ENCODE measurements at places on chromosomes 1 and 21. TPM values are rescaled to one million over a fixed set of nuclear protein-coding genes. Genes with fewer than 3 reads are reported as not detected.

DNA sequence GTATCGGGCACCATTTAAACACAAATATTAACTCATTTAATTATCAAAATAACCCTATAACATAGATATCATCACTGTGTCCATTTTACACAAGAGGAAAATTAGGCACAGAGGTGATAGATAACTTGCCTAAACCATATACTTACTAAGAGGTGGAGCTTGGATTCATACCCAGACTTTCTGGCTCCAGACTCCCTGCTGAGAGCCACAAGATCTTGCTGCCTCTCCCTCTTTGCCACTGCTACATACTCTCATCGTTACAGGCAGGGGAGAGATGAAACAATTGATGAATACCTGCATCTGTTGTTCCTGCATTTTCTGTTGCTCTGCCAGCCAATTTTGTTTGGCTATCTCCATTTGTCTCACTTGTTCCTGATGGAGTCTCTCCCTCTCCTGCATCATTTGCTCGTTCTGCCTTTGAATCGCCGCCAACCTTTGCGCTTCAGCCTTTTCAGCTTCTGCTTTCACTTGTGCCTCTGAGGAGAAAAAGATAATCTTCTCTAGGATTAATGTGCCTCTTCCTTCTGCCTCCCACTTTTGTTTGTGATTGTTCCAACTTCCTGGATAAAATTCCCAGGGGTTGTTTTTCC, 10.6 kb downstream of the GBP5 start:
- H3K4me1 ChIP-seq, result peaks cover 4% of the 10 kb centered on the region
- no peak overlapping the region for H3K27ac ChIP-seq
- H3K4me3 ChIP-seq, result peak overlapping the region; percentile 31
- no peaks in the 10 kb centered on the region for H3K36me3 ChIP-seq
- no peaks in the 10 kb centered on the region for H3K27me3 ChIP-seq

GRCh38 chr1:206715552-206716158, 30.9 kb downstream of the MAPKAPK2 start:
- DNase-seq, result no peak
- H3K4me3 ChIP-seq, result no peak overlapping the region
- no peaks in the 10 kb centered on the region for H3K36me3 ChIP-seq

DNA sequence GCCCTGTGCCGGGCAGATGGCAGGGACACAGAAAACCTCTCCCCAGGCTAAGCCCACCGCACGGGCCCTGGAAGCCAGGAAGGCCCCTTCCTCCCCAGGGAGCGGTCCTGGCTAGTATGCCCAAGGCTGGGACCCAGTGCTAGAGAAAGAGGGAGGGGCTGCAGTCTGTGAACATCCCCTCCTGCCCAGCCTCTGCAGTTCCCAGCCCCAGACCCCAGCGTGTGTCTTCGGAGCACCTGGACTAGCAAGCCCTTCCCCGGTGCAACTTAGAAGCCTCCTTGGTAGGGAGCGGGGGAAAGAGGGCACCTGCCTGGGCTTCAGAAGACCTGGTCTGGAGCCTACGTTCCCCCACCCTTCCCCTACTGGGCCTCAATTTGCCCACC, 2.1 kb downstream of the PLEKHG5 start:
- H3K4me3 ChIP-seq, result no peak overlapping the region
- no peak for DNase-seq
- peaks cover 25% of the 10 kb centered on the region for H3K4me1 ChIP-seq
- no peaks in the 10 kb centered on the region for H3K36me3 ChIP-seq

DNA sequence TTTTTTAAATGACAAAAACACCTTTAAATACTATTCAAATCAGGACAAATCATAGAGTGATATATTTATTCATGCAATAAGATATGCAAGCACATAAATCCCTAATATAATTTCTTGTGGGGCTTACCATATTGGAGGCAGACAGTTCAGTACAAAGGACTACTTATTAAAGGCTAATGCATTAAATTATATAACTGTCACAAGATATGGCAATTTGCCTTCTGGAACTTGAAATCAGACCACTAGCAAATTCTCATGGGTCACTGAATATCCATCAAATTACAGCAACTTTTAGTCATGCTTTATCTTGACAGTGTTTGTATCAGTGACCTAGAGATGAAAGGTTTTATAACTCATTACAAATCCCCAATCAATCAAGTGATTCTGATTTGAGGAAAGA, 54.1 kb upstream of the NCAM2 start:
- no peaks in the 10 kb centered on the region for H3K4me1 ChIP-seq
- no peaks in the 10 kb centered on the region for H3K36me3 ChIP-seq
- DNase-seq, result no peak
- H3K4me3 ChIP-seq, result no peak overlapping the region
- no peaks in the 10 kb centered on the region for H3K27me3 ChIP-seq

Gene IL6R
- 6.7 TPM for total RNA-seq

Gene PAX7
- total RNA-seq, result not detected

Gene NBL1
- 157 TPM for total RNA-seq

Gene TRAF3IP3
- total RNA-seq, result not detected

Gene SMYD2
- 2.4 TPM for total RNA-seq

Gene SGIP1
- 1.6 TPM for total RNA-seq

All from ascending aorta (tissue), 2 donors.